Stimulated activated CD8-positive, alpha-beta memory T cell treated with anti-CD3 and anti-CD28 coated beads, Interleukin-4, amount 100 ng/mL, for 1 hour (primary cell): ENCODE measurements at places on chromosomes 1 and 21.

DNA sequence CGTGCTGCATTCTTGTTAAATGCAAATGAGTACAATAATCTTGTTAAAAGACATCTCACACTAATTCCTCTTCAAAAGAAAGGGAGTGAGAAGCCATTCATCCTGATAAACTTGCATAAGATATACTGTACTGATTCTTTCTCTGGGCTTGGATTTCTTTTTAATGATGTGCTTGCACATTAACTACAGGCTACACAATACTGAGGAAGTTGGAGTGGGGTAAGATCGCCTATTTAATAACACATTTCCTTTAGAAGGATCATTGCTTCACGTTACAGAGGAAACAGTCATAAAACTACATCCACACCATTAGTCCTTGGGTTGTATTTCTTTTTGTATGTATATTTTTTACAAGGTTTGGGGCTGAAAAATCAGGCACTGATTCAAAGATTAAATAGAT is 36.6 kb downstream of the NRIP1 start:
- no peak for DNase-seq

DNA sequence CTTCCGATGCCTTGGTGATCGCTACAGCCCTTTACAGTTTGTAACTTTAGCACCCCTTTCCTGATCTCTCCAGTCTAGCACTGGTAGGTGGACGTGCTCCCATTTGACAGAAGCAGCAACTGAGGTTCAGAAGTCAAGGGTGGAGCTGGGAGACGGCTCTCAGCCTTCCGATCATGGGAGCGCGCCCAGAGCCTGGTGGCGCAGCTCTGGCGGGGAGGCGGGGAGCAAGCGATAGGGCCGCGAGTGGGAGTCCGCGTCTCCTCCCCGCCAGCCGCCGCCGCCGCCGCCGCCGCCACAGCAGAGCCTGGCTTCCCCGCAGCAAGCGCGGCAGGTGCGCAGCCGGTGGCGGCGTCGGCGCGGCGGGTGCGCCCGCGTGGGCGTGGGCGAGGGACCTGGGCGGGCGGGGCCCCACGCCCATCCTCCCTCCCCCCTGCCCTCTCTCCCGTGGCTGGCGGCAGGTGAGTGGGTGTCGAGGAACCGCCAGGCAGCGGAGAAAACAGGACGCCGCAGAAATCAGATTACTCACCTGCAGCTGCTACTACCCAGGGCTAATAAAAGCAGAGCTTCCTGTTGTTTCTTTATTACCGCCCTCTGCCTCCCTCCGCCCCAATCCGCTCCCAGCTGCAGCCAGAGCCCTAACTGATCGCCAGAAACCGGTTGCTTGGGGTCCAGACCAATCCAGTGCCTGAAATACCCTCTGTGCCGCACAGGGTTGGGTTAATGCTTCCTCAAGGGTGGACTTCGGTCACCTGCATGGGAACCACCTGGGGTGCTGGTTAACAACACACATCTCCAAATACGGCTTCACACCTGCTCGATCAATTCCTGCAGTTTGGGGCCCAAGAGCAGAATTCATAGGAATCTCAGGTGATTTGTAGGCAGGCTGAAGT is 60.2 kb upstream of the ID3 start:
- DNase-seq, result peak; percentile 68

DNA sequence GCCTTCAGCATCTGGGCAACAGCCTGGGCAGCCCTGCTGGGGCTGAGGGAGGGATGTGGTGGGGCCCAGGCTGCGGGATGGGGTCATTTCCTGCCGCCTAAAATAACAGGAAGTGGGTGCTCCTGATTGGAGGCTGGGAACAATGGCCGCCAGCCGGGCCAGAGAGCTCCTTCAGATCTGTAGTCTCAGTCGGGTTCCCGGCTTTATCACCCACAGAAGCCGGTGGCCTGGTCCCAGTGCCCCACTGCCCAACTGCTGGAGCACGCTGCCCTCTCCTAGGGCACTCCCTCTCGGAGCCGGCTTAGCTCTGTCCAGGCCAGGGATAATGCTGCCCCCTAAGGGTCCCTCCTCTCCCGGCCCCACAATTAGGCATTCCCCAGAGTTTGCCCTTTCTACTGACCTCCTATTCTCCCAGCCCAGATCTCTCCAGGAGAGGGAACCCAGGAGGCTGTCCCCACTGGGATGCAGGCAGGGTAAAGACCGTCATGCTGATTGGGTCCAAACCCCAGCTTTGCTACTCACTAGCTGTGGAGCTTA is 5.1 kb downstream of the MAP7D1 start:
- no peak for DNase-seq

- no peak for DNase-seq
Measured at GRCh38 chr1:13730291-13730690, 30.3 kb downstream of the PRDM2 start.

- DNase-seq, result no peak
Measured at GRCh38 chr1:20792196-20792595, 5.1 kb upstream of the HP1BP3 start.

GRCh38 chr1:117607471-117607870 is 1.6 kb downstream of the TENT5C start:
- DNase-seq, result peak; percentile 11

GRCh38 chr1:235018161-235018560 is 110.5 kb downstream of the TOMM20 start:
- no peak for DNase-seq

DNA sequence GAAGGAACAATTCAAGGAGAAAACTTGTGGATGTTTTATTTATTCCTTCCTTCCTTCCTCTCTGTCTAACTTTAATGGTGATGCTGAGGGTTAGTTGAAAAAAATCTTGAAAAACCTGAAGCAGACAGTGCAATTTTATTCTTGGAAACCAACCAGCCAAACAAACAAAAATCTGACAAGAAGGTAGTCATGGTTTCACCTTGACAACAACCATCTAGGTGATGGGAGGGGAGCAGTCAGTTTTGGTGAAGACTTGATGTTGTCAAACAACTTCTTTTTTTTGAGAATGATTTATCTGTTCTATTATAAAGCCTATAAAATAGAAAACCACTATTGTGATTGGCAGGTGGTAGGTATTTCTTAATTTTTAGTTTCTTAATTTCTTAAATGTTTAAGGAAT is 92.4 kb upstream of the GPR88 start:
- no peak for DNase-seq

DNA sequence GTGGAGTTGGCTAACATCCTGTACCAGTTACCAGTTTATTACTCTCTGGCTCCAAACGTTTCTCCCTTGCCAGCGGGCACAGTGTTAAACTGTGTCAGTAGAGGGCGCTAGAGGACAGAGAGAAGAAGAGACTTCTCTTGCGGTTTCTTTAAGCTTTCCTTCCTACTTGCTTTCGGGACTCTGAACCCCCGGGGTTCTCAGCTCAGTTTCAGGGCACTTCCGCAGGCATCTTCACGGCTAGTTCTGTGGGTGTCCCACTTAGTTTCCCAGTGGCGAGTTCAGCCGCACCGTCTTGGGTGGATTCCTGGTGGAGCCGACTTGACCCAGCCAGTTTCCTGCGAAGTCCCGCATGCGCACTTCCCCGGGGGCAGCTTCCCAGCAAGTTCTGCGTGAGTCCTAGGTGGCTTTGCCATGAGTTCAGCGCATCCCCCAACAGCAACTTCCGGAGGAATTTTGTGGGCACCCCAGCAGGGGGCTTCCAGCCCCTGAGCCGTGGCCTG is 37.9 kb upstream of the BTG2 start:
- DNase-seq, result peak; percentile 64

GRCh38 chr1:156128308-156128653 is 13.8 kb downstream of the LMNA start:
- DNase-seq, result no peak

- DNase-seq, result no peak
Measured at GRCh38 chr1:1753607-1754005, 24.7 kb downstream of the NADK start.
